Activated CD4-positive, alpha-beta T cell treated with anti-CD3 and anti-CD28 coated beads, Interleukin-2, amount 10 ng/mL, durations not matched to agents 24 days and 14 days (primary cell): ENCODE measurements at places on chromosomes 1 and 21.
A peak's percentile ranks its signal among the peaks of the same experiment; 100 is the strongest.

DNA sequence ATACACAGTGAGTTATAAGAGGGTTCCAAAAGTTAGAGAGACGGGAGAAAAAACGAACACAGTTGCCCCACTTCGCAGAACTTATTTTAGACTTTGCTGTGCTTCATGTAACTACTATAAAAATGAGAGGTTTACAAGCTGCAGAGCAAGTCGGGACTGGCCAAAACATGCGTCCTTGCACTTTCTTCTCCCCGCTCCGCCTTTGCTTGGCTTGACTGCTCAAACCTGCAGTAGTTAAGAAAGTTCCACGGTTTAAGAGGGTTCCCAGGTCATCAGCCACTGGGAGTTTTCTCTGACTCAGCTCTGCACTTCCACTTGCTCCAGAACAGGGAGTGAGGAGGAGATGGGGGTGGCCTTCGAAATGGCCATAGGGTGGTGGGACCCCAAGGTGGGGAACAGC lies 36.2 kb downstream of the CLIC6 start:
- H3K27ac ChIP-seq, result no peak overlapping the region
- H3K36me3 ChIP-seq, result no peaks in the 10 kb centered on the region
- no peak for DNase-seq
- H3K4me1 ChIP-seq, result peaks cover 12% of the 10 kb centered on the region

DNA sequence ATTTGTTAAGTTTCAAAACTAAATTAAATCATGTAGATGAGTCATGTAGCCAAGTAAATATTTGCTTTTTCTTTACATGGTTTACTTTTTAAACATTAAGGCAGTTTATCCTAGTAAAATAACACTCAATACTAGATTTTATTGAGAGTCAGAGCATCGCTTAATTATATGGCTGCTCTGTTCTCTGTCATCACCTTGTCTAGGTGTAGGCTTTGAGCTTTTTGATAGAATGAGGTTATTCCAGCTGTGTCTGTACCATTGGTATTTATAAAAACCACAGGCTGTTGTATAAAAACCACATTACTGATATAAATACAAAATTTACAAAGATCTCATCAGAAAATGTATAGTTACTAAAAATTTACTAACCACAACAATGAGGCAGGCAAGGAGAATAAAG lies 42.5 kb upstream of the GPR52 start:
- no peaks in the 10 kb centered on the region for H3K36me3 ChIP-seq
- H3K4me3 ChIP-seq, result no peak overlapping the region
- DNase-seq, result no peak

DNA sequence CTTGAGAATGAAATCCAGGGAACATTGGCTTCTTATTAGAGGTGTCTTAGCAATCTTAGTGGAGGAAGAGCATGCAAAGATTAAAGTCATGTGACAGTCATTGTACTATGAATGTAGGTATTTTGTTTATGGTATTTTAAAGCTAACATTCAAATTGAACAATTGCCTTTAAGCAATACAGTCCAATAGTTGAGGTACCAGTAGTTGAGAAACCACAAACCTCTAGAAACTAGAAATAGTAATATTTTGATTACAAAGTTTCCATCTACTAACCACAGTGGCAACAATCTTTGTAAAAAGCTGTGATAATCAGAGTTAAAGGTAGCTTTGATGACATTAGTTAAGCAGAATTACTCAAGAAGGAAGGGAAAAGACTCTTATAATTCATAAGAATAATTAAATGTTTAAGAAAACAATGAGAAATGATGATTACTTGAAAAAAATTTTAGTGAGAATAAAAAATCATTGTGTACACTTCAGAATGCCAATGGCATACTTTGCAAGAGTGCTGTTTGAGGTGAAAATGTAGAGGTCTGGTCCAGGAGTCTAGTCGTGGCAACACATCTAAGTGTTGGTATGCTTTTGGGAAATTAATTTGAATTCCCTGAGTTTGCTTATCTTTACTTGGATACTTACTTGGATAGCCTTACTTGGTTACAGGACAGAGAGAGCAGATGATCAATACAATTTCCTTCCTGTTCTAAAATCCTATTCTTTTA lies 104.9 kb upstream of the PTGFR start:
- H3K4me3 ChIP-seq, result no peak overlapping the region
- no peaks in the 10 kb centered on the region for H3K27me3 ChIP-seq
- no peak for DNase-seq
- no peak overlapping the region for H3K27ac ChIP-seq

GRCh38 chr1:208329300-208329699 lies 85.1 kb upstream of the PLXNA2 start:
- no peak overlapping the region for H3K4me3 ChIP-seq
- no peak for DNase-seq
- no peaks in the 10 kb centered on the region for H3K36me3 ChIP-seq
- no peaks in the 10 kb centered on the region for H3K4me1 ChIP-seq

GRCh38 chr1:2492091-2492490 lies 16.0 kb downstream of the PLCH2 start:
- no peak for DNase-seq
- no peaks in the 10 kb centered on the region for H3K27me3 ChIP-seq
- peaks cover 2% of the 10 kb centered on the region for H3K4me1 ChIP-seq
- no peak overlapping the region for H3K4me3 ChIP-seq
- H3K36me3 ChIP-seq, result peaks cover 10% of the 10 kb centered on the region
- no peak overlapping the region for H3K27ac ChIP-seq

DNA sequence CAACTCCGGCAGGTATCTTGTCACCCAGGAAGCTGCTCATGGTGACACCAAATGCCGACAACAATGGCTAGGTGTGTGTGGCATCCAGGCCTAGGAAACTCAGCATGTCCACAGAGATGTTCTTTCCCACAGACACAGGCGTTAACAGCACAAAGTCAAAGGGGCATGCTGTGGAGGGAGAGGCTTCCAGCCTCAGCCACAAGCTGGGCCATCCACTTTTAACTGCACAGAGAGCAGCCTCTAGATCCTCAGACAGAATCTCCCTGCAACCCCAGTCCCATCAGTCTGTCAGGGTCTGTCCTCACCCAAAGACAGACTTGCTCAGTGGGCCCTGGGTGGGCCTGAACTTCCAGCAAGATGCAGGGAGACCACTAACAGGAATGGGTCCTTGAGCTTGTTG lies 58.5 kb upstream of the BCAR3 start:
- no peaks in the 10 kb centered on the region for H3K36me3 ChIP-seq
- H3K27ac ChIP-seq, result no peak overlapping the region
- peaks cover 12% of the 10 kb centered on the region for H3K4me1 ChIP-seq

DNA sequence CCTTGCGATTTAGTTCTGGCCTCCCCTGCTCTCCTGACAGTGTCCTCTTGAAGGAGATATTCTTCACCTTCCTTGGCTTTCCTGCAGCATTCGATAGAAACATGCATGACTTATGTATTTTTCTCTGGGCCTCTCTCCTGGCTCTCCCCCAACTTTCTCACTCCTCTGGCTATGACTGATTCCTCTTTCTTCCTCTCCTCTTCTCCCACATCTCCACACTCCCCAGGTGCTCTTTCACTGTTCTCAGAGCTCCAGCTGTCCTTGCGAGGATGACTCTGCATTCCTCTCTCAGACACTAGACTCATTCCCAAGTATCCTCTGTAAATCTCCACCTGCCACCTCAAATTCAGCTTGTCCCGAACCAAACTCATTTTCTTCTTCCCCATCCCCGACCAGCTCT lies 18.0 kb downstream of the LRRC42 start:
- H3K4me3 ChIP-seq, result no peak overlapping the region
- no peak for DNase-seq
- H3K4me1 ChIP-seq, result peaks cover 3% of the 10 kb centered on the region
- H3K36me3 ChIP-seq, result peaks cover 48% of the 10 kb centered on the region

DNA sequence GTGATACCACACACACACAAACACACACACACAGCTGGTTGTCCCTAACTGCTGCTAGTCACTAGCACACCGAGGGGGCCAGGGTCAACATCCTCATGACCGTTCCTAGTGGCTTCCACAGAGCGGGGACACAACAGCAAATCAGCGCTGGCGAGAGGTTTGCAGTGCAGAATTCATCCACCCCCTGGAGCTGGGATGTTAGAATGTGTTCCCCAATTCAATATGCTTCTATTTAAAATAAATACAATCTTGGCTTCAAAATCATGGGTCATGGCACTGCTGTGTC lies 16.2 kb upstream of the C2CD2 start:
- H3K4me3 ChIP-seq, result no peak overlapping the region
- no peaks in the 10 kb centered on the region for H3K36me3 ChIP-seq
- H3K27ac ChIP-seq, result no peak overlapping the region

- no peak for DNase-seq
- H3K4me3 ChIP-seq, result no peak overlapping the region
- no peak overlapping the region for H3K27ac ChIP-seq
- no peaks in the 10 kb centered on the region for H3K4me1 ChIP-seq
Observed at GRCh38 chr1:68454534-68454933, 4.8 kb upstream of the RPE65 start.

DNA sequence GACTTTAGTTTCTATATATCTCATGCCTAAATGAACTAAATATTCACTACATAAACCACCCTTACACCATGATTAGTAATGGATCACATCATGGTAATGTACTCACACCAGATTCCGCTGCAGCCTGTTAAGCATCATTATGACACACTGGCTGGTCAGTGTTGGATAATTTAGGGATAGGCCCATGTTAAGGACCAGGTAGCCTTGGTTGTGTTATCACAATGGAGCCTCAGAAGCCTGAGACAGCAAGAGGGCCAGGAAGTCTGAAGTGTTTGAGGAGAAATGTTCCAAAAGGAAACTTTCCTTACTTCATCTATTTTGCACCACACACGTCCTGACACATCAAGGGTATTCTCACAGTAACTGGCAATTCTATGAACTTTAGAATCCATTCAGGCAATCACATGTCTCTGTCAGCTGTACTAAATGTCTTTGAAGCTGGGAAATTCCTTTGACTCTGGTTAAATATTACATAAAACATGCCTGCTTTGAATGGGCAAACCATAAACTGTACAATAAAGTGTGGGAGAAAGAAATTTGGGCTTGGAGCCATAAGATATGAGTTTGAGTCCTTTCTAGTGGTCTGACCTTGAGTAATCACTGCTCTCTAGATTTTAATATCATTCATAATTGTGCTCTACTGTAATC lies 105.3 kb upstream of the DPT start:
- H3K4me1 ChIP-seq, result peaks cover 8% of the 10 kb centered on the region
- DNase-seq, result peak; percentile 35
- no peak overlapping the region for H3K4me3 ChIP-seq

- H3K27ac ChIP-seq, result no peak overlapping the region
- H3K4me3 ChIP-seq, result no peak overlapping the region
- H3K27me3 ChIP-seq, result peaks cover 12% of the 10 kb centered on the region
- no peaks in the 10 kb centered on the region for H3K36me3 ChIP-seq
- DNase-seq, result no peak
- H3K4me1 ChIP-seq, result peaks cover 2% of the 10 kb centered on the region
Observed at GRCh38 chr1:40932006-40932405, 47.5 kb upstream of the CTPS1 start.

GRCh38 chr1:114258633-114259032 lies 105.0 kb upstream of the SYT6 start:
- H3K36me3 ChIP-seq, result no peaks in the 10 kb centered on the region
- no peak for DNase-seq
- H3K4me3 ChIP-seq, result no peak overlapping the region

DNA sequence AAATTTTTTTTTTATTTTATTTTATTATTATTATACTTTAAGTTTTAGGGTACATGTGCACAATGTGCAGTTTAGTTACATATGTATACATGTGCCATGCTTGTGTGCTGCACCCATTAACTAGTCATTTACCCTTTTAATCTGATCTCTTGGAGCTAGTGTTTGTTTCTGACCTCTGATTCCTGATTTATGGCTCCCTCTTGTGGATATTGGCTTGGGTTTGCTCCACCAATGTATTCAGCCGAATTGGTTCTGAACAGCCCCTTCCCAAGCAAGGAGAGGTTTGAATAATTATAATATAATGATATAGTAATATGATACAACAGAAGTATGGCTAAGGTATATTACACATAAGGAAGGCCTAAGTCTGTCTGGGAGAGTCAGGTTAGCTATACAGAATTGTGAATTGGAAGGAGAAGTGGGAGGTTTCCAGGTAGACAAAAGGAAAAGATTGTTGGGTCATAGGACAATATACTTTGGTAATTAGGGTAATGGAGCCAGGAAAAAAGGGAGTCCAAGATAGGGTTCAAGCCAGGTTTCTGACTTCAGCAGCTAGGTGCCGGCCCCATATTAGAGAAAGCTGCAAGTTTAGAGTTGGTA lies 53.1 kb upstream of the HMCN1 start:
- H3K4me1 ChIP-seq, result peaks cover 18% of the 10 kb centered on the region
- peak; percentile 80 for DNase-seq
- H3K36me3 ChIP-seq, result no peaks in the 10 kb centered on the region
- no peak overlapping the region for H3K4me3 ChIP-seq
- peaks cover 3% of the 10 kb centered on the region for H3K27me3 ChIP-seq

DNA sequence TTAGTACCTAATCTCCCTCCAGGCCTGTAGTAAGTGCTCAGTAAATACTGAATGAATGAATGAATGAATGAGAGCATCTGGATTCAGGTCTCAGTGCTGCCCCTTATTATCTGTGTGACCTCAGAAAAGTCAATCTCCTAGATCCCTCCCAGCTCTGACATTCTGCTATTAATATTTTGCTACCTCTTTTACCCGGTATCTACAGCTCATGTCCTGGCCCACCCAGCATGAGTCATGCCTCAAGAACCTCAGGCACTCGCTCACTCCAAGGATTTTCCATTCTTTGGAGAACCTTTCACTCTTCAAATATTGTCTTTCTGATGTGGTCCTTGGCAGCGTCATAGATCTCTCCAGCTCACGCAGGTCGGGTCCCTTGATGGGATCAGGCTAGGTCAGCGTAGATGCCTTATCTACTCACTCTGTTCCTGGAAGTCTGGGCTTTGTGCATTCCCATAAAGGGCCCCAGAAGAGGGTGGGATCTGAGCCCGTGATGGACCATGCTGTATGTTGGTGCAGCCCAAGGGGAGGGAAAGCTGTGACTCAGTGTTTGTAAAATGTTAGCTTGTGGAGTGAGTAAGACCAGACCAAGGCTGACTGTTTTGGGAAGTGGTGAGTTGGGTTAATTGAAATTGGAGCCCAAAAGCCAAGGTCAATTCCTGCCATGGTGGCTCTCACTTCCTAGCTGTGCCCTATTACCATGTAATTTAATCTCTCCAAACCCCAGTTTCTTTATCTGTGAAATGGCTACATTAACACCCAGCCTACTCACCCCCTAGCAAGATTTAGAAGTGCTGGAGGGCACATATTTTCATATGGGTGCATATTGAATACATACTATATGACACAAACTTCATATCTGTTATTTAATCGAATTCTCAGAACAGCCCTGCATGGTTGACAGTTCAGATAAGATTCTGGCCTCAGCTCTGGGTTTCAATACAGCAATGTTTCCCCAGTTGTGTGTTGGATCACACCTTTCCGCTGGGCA lies 214.1 kb upstream of the USP24 start:
- H3K27me3 ChIP-seq, result peaks cover 8% of the 10 kb centered on the region
- no peak overlapping the region for H3K4me3 ChIP-seq
- no peaks in the 10 kb centered on the region for H3K36me3 ChIP-seq
- DNase-seq, result no peak
- no peak overlapping the region for H3K27ac ChIP-seq

DNA sequence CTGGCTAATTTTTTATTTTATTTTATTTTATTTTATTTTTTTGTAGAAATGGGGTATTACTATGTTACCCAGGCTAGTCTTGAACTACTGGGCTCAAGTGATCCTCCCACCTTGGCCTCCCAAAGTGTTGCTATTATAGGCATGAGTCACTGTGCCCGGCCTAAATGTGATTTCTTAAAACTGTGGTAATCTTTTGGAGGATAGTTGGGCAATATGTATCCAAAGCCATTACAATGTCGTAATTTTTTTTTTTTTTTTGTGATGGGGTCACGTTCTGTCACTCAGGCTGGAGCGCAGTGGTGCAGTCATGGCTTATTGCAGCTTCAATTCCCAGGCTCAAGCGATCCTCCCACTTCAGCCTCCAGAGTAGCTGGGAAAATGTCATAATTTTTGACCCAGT lies 14.2 kb downstream of the ETV3L start:
- H3K27ac ChIP-seq, result no peak overlapping the region
- no peaks in the 10 kb centered on the region for H3K36me3 ChIP-seq
- H3K4me3 ChIP-seq, result no peak overlapping the region
